ENCODE measurements at places on chromosomes 5 and 9. TPM values are rescaled to one million over a fixed set of nuclear protein-coding genes. Genes with fewer than 3 reads are reported as not detected.

The ZFAND5 gene
- total RNA-seq = 221 TPM

The GAPVD1 gene
- 58.7 TPM for total RNA-seq

The ESM1 gene
- total RNA-seq = 0.23 TPM

The GLRX gene
- 17.9 TPM for total RNA-seq

The MED10 gene
- 39.6 TPM for total RNA-seq

The LHX2 gene
- total RNA-seq = not detected

The FSTL4 gene
- 11.5 TPM for total RNA-seq

The C5orf34 gene
- total RNA-seq = 4.1 TPM

The GHR gene
- 7.9 TPM for total RNA-seq

DNA sequence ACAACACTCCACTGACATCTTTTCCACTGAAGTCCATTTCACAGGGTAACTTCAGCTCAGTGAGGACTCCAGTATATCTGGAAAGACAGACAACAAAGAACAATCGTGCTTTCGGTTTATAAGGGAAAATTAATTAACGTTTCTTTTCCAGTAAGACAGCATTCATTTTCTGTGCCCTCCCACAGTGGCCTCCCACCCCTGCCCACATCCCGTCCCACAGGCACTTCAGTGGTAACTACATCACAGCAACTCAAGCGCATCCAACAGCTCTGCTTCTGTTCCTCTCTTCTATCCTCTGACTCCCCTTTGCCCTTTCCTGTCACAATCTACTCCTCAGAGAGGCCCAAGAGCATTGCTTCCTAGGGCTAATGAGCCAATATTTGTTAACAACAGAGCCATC is 40.3 kb downstream of the GLDC start:
- no peak overlapping the region for H3K27ac ChIP-seq
- H3K4me3 ChIP-seq = no peak overlapping the region
- H3K27me3 ChIP-seq = no peaks in the 10 kb centered on the region
- DNase-seq = no peak

DNA sequence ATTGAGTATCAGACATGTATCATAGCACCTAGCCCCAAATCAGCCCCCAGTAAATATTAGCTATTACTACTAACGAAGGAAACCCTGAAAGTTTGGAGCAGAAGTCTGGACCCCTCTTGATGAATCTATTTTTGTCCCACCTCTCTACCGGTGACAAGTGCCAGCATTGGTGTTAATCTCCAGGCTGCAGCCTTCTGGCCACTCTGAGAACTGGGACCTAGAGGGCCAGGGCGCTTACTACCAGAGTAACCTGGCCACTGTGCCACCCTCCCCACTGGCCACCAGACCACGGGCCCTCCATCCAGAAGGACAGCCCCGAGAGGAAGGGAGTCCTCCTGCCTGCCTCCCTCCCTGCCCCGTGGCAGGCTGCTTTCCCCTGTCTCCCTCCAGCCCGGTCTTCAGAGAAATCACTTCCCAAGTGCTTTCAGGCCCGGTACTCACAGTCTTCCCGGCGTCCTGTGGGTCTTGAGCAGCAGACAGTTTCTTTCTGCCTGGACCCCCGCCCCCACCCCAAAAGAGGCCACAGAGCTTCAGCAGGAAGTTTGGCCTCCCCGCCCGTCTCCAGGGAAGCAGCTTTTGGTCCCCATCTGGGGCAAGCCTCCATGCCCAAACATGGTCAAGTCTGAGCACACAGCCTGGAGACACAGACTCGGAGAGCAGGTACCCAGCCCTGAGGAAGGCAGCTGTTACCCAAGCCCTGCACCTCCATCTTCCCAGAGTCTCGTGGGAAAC is at the start of gene KCNMB1:
Gene KCNMB1, minus strand, starts transcription at position 550 of the 732 bp plus-strand sequence. CDS start 3,920 bp downstream, outside the sequence.
- peaks cover 21% of the 10 kb centered on the region for H3K4me1 ChIP-seq
- peak within 1 kb of the TSS; percentile 17 for H3K27ac ChIP-seq
- no peak for DNase-seq
- H3K36me3 ChIP-seq = no peaks in the 10 kb centered on the region

GRCh38 chr9:37004424-37004935 is 29.6 kb downstream of the PAX5 start:
- peaks cover 100% of the 10 kb centered on the region for H3K27me3 ChIP-seq
- no peak overlapping the region for H3K4me3 ChIP-seq
- no peaks in the 10 kb centered on the region for H3K36me3 ChIP-seq

DNA sequence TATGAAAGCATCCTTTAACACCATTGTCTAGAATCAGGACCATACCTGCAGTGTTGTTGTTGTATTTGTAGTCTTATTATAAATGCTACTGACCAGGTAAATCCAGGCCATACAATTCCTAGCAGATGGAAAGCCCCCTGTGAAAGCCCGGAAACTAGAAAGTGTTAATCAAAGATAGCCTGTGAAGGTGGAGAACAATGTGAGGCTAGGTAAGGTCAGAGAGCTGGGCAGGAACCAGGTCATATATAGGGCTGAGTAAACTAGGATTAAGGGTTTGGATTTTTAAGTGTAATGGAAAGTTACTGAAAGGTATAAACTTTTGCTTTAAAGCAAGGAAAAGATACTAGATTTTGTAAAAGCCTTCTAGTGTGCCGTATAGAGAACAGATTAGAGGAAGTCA is 6.7 kb downstream of the LRRC70 start:
- H3K4me1 ChIP-seq = peaks cover 9% of the 10 kb centered on the region
- H3K27ac ChIP-seq = peak overlapping the region; percentile 37
- no peak overlapping the region for H3K4me3 ChIP-seq
- no peaks in the 10 kb centered on the region for H3K27me3 ChIP-seq
- peaks cover 6% of the 10 kb centered on the region for H3K36me3 ChIP-seq
- no peak for DNase-seq

DNA sequence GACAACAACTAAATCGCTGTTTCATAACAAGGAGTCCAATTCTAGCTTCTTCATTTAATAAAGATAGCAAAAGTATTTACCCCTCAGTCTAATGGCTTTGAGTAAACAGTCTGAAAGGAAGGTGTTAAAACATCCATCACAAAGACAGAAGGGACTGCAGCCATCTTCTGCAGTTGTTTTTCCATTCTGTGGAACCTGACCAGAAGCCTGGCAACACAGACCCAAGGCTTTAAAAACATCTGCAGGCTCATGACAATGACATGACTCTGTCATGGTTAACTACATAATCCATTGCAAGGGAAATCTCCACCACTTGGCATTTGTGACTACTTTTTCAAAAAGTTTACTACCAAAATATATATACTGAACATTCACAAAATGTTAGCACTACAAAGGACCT is 51.9 kb downstream of the ELL2 start:
- H3K4me1 ChIP-seq = peaks cover 2% of the 10 kb centered on the region
- H3K36me3 ChIP-seq = no peaks in the 10 kb centered on the region
- no peak overlapping the region for H3K4me3 ChIP-seq

GRCh38 chr9:38000332-38000731 is 68.7 kb downstream of the SHB start:
- no peaks in the 10 kb centered on the region for H3K27me3 ChIP-seq
- DNase-seq = no peak
- no peak overlapping the region for H3K4me3 ChIP-seq
- H3K4me1 ChIP-seq = peaks cover 34% of the 10 kb centered on the region
- no peak overlapping the region for H3K27ac ChIP-seq

DNA sequence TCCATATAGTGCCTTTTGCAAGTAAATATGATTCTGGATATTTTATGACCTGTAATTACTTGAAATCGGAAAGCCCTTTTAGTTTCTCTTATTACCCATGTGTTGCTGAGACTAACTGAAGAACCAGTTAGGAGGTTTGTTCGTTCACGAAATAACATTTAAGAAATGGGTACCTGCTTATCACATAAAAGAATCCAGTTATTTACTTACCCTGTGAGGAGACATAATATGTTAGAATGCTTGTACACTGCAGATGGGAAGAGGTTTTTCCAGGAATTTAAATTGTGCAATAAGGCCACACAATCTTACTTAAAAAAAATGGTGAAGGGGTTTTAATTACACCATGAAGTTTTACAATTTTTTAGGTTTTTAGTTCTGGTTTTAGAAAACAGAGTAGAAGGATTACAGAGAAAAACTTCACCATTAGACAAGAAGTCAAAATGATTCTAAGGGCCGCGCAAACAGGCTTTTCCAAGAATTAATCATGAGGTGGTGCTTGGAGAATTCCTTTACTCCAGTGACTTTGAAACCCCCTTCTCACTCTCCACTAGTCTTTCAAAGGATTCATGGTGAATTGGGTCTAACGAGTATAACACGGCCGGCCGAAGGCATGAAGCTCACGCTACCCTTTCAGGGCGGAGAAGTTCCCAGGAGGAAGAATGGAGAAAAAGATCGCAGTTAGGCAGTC is 1.1 kb upstream of the PTGER4 start:
- H3K4me3 ChIP-seq = peak overlapping the region; percentile 75
- peak overlapping the region; percentile 98 for H3K27ac ChIP-seq
- peaks cover 53% of the 10 kb centered on the region for H3K4me1 ChIP-seq
- H3K27me3 ChIP-seq = peaks cover 29% of the 10 kb centered on the region
- peaks cover 3% of the 10 kb centered on the region for H3K36me3 ChIP-seq

GRCh38 chr5:161498531-161498930 is 48.0 kb downstream of the GABRB2 start:
- H3K4me1 ChIP-seq = no peaks in the 10 kb centered on the region
- peaks cover 3% of the 10 kb centered on the region for H3K36me3 ChIP-seq
- no peak overlapping the region for H3K27ac ChIP-seq
- no peaks in the 10 kb centered on the region for H3K27me3 ChIP-seq
- H3K4me3 ChIP-seq = no peak overlapping the region
- no peak for DNase-seq

- H3K27ac ChIP-seq = peak overlapping the region; percentile 98
- peaks cover 21% of the 10 kb centered on the region for H3K36me3 ChIP-seq
- no peak for DNase-seq
- peak overlapping the region; percentile 99 for H3K4me3 ChIP-seq
Measured at GRCh38 chr5:6379246-6379645, 899 bp upstream of the MED10 start.

DNA sequence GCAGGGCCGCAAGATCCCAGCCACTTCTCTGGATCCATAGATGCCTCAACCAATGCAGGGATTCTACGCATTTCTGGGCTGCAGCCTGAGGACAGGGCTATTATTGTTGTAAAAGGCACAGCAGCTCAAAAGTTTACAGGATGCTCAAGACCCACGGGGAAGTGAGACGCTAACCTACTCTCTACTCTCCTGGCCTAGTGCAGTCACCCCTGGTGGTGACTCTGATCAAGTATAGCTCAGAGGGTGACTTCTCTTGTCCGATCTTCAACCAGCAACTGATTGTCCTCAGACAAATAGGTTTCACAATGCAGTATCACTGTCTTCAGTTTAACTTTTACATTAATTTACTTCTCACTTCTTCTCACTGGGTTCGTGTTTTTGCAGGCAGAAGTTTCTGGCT is 34.3 kb upstream of the ZNF354B start:
- no peaks in the 10 kb centered on the region for H3K4me1 ChIP-seq
- H3K27ac ChIP-seq = no peak overlapping the region
- DNase-seq = no peak
- H3K27me3 ChIP-seq = no peaks in the 10 kb centered on the region
- H3K36me3 ChIP-seq = peaks cover 2% of the 10 kb centered on the region
- H3K4me3 ChIP-seq = no peak overlapping the region

GRCh38 chr5:65480306-65480865 is 1.3 kb downstream of the ADAMTS6 start:
- no peaks in the 10 kb centered on the region for H3K36me3 ChIP-seq
- peak; percentile 30 for DNase-seq
- no peaks in the 10 kb centered on the region for H3K27me3 ChIP-seq
- H3K4me3 ChIP-seq = no peak overlapping the region
- H3K27ac ChIP-seq = no peak overlapping the region

DNA sequence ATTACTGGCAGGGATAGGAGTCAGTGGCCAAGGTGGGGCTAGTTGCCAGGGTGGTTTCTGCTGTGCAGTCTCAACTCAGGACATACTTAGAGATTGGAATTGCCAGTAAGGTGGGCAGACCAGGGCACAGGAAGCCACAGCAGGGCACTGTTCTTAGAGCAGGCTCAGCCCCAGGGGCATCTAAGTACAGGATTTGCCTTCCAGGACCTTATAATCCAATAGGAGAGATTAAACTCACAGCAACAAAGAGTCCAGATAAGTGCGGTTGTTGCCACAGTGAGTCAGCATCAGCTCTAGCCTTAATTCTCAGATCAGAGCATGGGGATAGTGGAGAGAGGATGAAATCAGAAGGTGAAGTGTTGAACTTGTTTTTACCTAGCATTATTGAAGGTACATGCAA is 265.8 kb upstream of the TRPC7 start:
- H3K27me3 ChIP-seq = no peaks in the 10 kb centered on the region
- H3K27ac ChIP-seq = no peak overlapping the region
- H3K4me3 ChIP-seq = no peak overlapping the region
- H3K4me1 ChIP-seq = no peaks in the 10 kb centered on the region

DNA sequence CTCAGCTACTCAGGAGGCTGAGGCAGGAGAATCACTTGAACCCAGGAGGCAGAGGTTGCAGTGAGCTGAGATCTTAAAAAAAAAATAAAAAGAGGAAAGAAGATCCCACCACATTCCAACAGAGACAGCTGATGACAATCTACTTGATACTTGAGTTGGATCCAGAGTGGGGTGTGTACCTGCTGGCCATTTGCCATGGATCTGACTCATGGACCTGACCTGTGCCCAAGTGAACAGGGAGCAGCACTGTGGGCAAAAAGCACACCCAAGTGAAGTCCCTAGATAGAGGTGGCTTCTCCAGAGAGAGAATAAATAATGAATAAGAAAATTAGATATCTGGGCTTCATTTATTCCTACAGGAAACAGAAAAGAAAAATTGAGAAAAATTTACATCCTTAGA is 81.2 kb upstream of the MIER3 start:
- no peaks in the 10 kb centered on the region for H3K27me3 ChIP-seq
- H3K4me3 ChIP-seq = no peak overlapping the region
- peaks cover 4% of the 10 kb centered on the region for H3K4me1 ChIP-seq
- H3K27ac ChIP-seq = no peak overlapping the region

DNA sequence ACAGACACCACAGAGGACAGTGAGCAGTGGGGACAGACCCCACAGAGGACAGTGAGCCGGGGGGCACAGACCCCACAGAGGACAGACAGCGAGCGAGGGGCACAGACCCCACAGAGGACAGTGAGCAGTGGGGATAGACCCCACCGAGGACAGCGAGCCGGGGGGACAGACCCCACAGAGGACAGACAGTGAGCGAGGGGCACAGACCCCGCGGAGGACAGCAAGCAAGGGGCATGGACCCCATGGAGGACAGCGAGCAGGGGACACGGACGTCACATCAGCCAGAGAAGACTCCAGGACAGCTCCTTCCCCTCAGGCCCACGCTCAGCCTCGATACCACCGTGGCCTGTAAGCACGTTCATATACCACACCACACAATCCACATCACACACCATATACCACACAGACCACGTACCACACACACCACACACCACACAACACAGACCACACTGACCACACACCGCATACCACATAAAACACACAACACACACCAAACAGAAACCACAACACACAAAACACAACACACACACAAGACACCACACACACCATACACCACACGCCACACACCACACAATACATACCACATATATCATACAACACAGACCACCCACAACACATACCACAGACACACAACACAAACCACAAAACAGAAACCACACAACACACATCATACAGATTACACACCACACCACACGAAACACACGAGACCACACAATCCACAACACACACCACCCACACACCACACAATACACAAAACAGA is 5.2 kb upstream of the ZDHHC11 start:
- H3K36me3 ChIP-seq = no peaks in the 10 kb centered on the region
- H3K4me3 ChIP-seq = no peak overlapping the region
- no peak for DNase-seq
- peaks cover 12% of the 10 kb centered on the region for H3K27me3 ChIP-seq
- H3K27ac ChIP-seq = no peak overlapping the region

- DNase-seq = no peak
- H3K36me3 ChIP-seq = peaks cover 6% of the 10 kb centered on the region
- peaks cover 12% of the 10 kb centered on the region for H3K4me1 ChIP-seq
- no peaks in the 10 kb centered on the region for H3K27me3 ChIP-seq
Measured at GRCh38 chr9:2255128-2255527, 240.0 kb downstream of the SMARCA2 start.

GRCh38 chr5:125399885-125400284 is 653.4 kb upstream of the ZNF608 start:
- no peak overlapping the region for H3K27ac ChIP-seq
- peaks cover 27% of the 10 kb centered on the region for H3K4me1 ChIP-seq
- H3K36me3 ChIP-seq = no peaks in the 10 kb centered on the region
